Stimulated activated CD4-positive, alpha-beta T cell treated with anti-CD3 and anti-CD28 coated beads, TNF-alpha, amount 100 ng/mL, for 1 hour (primary cell): ENCODE measurements at places on chromosomes 2 and 18.

DNA sequence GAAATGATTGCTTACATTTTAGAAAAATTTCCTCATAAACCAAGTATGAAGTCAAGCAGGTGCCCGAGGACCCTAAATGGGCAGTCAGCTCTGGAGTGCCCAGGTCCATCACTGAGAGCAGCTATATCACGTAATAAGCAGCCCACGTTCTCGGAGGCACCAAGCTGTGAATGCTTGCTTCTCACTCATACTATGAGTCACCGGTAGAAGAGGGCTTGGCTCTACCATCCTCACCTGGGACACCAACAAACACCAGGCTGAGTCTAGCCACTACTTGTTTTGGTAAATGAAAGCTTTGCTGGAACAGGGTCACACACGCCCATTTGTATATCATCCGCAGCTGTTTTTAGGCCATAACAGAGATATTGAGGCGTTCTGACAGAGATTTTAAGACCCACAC lies 207.5 kb downstream of the SEPTIN10 start:
- DNase-seq = no peak

DNA sequence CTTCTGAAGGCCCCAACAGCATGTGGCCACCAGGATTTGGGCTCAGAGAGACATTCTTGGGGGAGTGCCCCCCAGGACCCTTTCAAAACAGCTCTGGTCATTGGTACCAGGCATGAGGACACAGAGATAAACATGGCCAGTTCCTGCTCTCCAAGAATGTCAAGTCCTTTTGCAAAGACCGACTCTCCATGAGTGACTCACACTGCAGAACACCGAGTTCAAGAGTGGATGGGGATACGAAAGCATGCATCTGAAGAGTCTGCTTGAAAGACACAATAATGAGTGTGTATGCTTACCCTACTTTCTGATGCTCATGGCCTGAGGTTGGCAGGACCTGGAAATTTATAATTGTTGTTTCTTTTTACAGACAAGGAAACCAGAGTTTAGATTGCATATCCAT lies 450.6 kb downstream of the TSN start:
- DNase-seq = no peak

DNA sequence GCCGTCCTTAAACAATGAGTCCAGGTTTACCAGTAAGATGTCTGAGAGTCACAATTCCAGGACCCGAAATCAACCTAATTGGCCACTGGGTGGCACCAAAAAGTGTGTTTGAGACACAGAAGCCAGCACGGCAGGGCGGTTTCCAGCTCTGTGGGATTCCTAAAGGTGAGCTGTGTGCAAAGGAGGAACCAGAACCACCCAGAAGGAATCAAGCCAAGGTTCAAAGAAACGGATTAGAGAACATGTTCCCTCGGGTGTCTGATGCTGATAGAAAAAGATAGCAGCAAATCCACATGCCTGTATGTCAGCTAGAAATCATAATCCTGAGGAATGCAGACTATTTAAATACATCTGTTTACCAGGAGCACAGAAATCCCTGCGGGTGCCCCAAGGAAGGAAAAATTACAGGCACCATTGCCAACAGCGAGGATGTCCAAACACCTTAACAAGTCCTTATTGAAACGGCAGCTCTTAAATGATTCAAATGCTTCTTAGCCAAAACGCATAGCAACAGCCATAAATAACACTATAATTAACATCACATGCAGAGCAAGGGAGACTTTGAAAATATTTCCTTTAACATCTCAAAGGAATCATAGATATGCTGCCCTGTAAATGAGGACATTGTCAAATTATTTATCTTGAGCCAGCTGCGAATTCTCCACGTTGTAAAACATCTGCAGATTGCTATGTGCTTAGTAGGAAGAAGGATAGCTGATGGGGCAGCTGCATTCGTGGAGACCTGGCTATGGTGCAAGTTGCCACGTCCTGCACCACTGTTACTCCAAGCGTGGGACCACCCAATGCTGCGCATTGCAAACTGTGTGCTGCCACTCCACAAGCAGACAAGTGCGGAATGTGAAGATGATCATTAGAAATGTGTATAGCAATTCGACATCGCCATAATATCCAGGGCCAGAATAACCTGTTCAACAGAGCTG lies 318.7 kb upstream of the NCKAP5 start:
- DNase-seq = peak; percentile 2

- DNase-seq = no peak
These were observed 12.3 kb downstream of the CEP192 start for GRCh38 chr18:13003466-13003896.

DNA sequence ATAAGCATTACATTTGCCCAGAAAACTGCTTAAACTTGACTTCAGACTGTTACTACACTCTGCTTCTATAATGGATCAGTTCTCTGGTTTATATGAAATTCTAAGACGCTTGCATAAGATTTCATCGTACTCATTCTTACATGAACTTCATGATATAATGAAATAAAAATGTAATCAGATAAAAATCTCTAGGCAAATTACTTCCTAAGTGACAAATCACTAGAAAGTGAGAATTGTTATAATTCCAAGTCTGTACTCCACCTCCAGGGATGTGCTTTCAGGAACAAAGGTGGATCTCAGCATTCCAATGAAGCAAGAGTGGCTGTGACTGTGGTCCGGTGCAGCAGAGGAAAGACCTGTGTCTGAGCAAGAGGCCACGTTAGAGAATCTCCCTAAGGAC lies 226.2 kb downstream of the PIEZO2 start:
- no peak for DNase-seq

DNA sequence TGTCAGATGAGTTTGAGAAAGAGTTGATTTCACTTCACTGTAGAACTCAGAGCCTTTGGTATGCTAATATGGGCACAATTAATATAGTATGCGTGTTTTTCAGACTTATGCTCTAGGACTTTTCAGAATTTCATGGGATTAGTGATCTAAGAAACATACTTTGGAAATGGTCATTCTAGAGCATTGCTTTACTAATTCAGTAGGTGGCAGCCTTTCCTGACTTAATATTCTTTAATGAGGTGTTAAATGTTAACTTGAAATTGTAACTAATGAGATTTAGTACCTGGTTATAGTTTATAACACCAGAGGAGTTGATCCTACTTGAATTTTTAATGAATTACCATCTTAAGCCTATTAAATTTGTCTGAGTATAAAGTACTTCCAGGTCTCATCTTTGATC lies 28.4 kb downstream of the ACTR2 start:
- DNase-seq = no peak

DNA sequence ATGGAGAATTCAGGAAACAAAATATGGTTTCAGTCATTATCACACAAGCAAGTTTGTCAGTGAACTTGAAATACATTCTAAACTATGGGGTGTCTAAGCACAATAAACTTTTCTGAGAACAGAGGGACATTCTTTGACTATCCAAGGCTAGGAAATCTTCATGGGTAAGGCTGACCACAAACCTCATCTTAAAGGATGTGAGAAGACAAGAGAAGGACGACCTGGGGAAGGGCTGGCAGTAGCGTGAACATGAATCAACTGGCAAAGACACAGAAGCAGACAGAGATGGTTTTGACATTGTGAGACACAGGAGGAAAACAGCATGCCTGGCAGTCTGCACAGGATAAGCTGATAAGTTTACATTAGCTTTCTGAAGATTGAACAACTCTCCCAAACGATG lies 752.4 kb upstream of the SLC8A1 start:
- no peak for DNase-seq

DNA sequence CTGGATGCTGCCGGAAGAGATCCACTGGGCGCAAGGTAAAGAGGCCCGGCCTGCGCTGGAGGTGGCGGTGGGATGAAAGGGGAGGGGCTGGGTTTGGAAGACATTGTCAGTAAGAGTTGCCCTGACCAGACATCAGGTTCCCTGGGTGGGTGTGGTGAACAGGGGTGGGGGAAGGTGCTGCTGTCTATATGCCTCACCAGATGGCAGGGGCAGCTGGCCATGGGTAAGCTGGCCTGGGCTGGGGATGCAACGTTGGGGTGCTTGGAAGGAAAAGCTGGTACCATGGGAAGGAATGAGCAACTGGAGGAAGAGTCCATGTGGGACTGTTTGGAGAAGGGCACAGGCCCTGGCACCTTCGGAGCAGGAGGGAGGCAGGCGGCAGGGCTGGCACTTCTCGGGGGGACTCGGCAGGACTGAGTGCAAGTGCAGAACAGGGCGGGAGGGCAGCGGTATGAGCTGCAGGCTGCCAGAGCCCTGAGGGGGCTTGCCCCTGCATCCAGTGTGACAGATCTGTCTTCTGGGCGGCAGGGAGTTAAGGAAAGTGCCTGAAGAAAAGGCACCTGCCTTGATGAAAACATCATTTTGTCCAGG lies 146.4 kb downstream of the DYSF start:
- no peak for DNase-seq

- DNase-seq = no peak
These were observed 47.5 kb upstream of the TXNDC2 start for GRCh38 chr18:9838144-9838877.

DNA sequence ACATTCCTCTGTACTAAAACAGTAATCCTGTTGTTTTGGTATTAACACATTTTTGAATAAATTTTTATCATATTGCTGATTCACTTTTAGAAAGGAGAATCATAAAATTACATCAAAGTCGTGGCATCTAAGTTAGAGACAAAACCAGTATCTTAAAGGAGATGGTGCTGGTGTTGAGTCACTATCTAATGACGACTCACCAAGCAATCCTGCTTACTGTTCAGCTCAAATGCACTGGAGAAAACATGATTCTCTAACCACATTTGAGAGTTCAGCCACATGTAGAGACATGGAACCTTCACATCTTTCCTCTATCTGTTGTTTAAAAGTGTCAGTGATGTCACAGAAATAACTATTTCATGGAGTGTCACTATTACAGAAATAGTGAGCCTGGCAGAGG lies 473.8 kb downstream of the TGIF1 start:
- no peak for DNase-seq
